ENCODE measurements at places on chromosomes 2 and 18. TPM values are rescaled to one million over a fixed set of nuclear protein-coding genes. Genes with fewer than 3 reads are reported as not detected.

Gene APCDD1
- total RNA-seq = under 0.01 TPM

Gene TLX2
- 0.10 TPM for total RNA-seq

Gene PREB
- 11.0 TPM for total RNA-seq

Gene ASTL
- total RNA-seq = 6.5 TPM

Gene UGT1A6
- total RNA-seq = not detected

Gene FHL2
- 2.2 TPM for total RNA-seq

Gene ZNF513
- 11.5 TPM for total RNA-seq

Gene EML6
- total RNA-seq = 0.73 TPM

Gene TM4SF20
- not detected for total RNA-seq

Gene CPO
- 0.21 TPM for total RNA-seq

Gene SERPINB5
- not detected for total RNA-seq

Gene RESP18
- not detected for total RNA-seq

Gene MAL
- total RNA-seq = 30.4 TPM

Gene RPRD1A
- total RNA-seq = 34.3 TPM

Gene HNMT
- 42.2 TPM for total RNA-seq

Gene CFAP65
- 0.10 TPM for total RNA-seq

Gene SERPINB12
- total RNA-seq = not detected

Gene ARMC9
- 0.73 TPM for total RNA-seq

Gene ACMSD
- total RNA-seq = not detected

Gene PPP1R7
- 27.2 TPM for total RNA-seq

Gene RALBP1
- 15.6 TPM for total RNA-seq

Gene MC4R
- not detected for total RNA-seq

Gene ZNF142
- total RNA-seq = 23.4 TPM

Gene CD8A
- total RNA-seq = 25.6 TPM

Gene CCL20
- 130 TPM for total RNA-seq

Gene AGXT
- total RNA-seq = not detected

Gene BOLL
- 0.10 TPM for total RNA-seq

Gene CLIP4
- total RNA-seq = 71.7 TPM

Gene PRKAG3
- not detected for total RNA-seq

Gene FAP
- total RNA-seq = not detected

Gene NYAP2
- 0.10 TPM for total RNA-seq

Gene C2orf80
- not detected for total RNA-seq

Gene TMEM169
- total RNA-seq = 0.42 TPM

Gene ANKRD36C
- total RNA-seq = 83.4 TPM

Gene ARL4C
- 144 TPM for total RNA-seq

Gene FIGN
- not detected for total RNA-seq

Gene ALPI
- total RNA-seq = not detected

Gene FRZB
- total RNA-seq = under 0.01 TPM

Gene ITGA4
- total RNA-seq = 138 TPM

Gene MREG
- 1.9 TPM for total RNA-seq

Gene XDH
- total RNA-seq = not detected

Gene ADD2
- total RNA-seq = 2.4 TPM

Gene RANBP2
- total RNA-seq = 281 TPM

Gene CNTNAP5
- not detected for total RNA-seq

Gene PPP1R1C
- not detected for total RNA-seq

Gene SLC23A3
- 0.31 TPM for total RNA-seq

Gene IL18R1
- 6.5 TPM for total RNA-seq

Gene STPG4
- total RNA-seq = 1.2 TPM

Gene GALR1
- total RNA-seq = under 0.01 TPM

Gene ATP8B1
- total RNA-seq = not detected

Gene TUBA4B
- not detected for total RNA-seq

Gene LRRC30
- total RNA-seq = not detected

Gene CD8B2
- total RNA-seq = 0.73 TPM

Gene ADRA2B
- 1.5 TPM for total RNA-seq

Gene EGR4
- total RNA-seq = 0.52 TPM

Gene GKN1
- total RNA-seq = 0.31 TPM

Gene GRP
- total RNA-seq = 0.52 TPM
